NCI-H524 (cell line): ENCODE measurements at places on chromosomes 1 and 21.

- DNase-seq: no peak
These were observed 19.6 kb downstream of the ABCB10 start for GRCh38 chr1:229538945-229539344.

DNA sequence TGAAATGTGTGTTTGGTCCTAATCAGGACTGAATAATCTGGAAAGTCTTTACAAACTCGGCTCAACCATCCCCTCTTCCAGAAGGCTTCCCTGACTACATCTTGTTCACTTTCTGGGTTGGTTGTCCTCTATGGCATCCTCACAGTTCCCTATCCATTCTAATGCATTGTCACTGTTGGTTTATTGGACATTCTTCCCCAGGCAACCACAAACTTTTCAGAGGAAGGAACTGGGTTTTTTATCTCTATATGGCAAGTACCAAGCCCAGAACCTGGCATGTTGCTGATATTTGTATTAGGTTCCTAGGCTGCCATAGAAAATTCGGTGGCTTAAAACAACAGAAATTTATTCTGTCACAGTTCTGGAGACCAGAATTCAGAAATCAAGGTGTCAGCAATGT lies 363.5 kb upstream of the ST6GALNAC5 start:
- no peak for DNase-seq

DNA sequence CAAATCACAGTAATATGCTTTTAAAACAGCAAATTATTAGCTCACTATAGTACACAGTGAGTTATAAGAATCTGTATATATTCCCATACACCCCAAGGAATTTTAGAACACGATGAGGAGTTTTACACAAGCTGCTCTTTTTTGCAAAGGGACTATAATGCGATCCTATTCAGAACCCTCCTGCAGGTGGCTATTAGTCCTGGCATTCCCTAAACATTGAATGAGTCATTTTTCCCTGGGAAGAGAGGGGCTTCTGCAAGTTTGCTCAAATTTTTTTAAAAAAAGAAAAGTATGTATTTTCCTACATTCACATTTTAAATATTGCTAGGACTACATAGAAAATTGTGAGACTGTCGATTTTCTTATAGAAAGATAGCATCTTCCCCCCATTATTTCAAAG lies 106.3 kb downstream of the COL11A1 start:
- no peak for DNase-seq

DNA sequence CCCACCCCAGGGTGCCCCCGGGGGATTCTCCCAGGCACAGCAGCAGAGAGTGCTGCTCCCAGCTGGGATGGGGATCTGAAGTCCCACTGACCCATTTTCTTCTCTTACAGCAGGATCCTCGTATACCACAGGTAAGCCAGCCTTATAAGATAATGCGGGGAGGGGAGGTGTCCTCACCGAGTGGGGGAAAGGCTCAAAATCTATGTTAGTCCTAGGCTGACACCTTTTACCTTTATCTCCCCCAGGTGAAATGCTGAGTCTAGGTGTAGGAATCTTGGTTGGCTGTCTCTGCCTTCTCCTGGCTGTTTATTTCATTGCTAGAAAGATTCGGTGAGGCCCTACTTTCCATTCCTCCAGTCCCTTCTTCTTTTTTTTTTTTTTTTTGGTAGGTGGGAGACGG lies 5.3 kb downstream of the APH1A start:
- DNase-seq: no peak

DNA sequence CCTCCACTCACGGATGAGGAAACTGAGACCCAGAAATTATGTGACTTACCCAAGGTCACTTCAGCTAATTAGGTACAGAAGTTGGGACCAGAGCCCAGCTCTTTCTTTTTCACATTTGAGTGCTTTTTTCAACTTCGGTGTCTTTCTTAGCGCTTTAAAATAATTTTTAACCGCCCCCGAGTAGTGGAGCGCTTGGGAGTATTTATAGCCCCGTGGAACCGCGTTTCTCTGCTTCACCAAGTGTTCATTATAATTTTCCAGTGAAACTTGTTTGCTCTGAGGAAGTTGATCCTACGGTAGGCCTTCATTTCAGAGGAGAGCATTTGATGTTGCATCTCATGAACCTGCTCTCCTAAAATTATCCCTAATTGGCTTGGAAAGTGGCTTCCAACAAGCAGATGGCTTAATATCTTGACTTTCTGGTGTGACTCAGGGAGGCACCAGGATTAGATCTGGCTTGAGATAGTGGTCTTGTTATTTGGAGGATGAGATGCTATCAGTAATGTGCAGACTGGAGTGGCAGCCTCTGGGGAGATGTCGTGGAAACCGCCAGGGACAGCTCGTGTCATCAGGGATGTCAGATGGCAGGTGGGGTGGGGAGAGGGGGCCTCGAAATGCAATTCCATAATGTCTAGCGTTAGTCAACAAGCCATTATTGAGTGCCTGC lies 321.3 kb downstream of the CAMTA1 start:
- DNase-seq: peak; percentile 65

DNA sequence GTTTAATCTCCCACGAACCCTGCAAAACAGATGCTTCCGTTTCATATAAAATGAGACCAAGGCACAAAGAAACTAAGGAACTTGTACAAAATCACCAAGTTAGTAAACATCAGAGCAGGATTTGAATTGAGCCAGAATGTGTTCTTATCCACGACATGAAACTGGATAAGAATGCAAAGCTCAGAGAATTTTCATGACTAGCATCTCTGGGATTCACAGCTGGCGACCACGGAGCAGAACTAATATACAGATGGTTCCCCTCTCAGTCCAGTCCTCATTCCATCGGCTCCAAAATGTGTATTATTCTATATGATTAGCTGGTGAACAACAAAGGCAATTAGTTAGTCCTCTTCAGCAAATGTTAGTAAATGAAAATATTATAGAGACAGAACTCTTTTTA lies 72.3 kb upstream of the ERG start:
- DNase-seq: no peak

DNA sequence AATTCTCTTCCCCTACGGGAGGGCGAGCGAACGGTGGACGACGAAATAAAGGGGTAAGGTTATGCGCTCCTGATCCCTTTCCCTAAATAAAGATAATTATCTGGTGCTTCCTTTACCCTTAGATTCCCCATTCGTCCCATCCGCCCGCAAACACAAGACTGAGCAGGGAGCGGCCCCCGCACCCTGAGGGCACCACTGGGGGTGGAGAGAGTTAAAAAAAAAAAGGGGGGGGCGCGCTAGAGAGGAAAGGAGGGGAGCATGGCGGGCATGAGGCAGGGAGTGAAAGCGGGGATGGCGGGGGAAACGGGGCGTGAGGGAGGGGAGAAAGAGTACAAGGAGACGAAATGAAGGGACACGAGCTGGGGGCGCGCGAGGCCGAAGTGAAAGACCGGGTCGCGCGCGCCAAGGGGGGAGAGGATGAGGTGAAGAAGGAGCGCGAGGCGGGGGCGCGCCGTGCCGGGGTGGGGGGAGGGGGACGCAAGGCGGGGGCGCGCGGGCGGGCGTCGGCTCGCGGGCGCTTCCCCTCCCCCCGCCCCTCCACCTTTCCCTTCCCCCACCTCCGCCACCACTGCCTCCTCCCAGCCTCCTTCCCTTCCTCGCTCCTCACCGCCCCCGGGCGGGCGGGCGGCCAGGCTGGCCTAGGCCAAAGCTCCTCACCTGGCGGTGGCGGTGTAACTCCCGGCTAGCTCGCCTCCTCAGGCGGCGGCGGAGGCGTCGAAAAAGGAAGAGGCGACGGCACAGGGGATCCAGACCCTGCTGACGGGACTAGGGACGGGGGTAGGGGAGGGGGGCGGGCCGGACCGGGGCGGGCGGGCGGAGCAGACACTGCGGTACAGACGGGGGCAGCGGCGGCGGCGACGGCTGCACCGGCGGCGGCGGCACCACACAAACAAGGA lies 448 bp downstream of the GATAD2B start:
- DNase-seq: peak; percentile 83
